NCI-H82 (cell line): ENCODE measurements at places on chromosomes 16 and 17.
A peak's percentile ranks its signal among the peaks of the same experiment; 100 is the strongest.

DNA sequence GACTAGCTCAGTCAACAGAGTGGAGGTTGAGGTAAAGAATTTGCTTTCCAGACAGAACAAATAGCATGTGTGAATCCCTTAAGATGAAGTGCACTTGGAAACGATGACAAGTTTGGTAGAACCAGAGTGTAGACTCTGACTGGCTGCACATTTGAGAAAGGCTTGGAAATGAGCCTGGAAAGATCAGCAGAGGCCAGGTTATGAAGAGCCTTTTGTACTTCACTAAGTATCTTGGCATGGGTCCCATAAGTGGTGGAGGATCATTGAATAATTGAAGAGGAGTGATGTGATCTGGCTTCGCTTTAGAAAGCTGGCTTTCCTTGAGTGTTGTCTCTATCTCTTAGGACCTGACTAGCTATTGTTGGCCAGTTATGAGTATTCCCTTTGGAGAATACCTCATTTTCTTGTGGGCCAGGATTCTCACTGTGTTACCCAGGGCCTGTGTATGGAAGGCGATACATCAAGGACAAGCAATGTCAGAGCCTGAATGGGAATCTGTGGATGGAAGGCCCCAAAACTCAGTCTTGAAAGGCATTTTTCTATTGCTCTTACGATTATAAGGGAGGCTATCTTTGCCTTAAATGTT is 329.8 kb downstream of the UTP18 start:
- peak; percentile 30 for DNase-seq

DNA sequence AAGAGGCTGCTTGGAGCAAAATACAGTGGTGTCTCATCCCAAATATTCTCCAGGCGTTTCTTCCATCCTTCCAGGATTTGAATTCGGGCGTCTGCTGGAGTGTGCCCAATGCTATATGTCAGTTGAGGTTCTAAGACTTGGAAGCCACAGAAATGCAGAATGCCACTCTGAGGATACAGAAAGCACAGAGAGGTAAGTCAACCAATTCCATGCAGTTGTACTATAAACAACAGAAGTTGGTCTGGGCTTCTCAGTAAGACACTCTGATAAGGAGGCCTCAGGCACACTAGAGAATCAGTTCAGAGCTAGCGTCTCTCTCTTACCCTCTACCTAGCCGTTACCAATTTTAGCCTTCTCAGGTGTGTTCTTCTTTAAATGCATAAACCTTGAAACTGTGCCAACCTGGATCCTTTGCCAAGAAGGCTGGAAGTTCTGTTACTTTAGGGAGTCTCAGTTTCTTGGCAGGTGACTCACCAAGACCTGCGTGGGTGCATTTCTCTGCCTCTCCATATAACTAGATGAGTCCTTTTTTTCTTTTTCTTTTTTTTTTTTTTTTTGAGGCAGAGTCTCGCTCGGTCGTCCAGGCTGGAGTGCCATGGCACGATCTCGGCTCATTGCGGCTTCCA is 15.1 kb downstream of the NQO1 start:
- no peak for DNase-seq

DNA sequence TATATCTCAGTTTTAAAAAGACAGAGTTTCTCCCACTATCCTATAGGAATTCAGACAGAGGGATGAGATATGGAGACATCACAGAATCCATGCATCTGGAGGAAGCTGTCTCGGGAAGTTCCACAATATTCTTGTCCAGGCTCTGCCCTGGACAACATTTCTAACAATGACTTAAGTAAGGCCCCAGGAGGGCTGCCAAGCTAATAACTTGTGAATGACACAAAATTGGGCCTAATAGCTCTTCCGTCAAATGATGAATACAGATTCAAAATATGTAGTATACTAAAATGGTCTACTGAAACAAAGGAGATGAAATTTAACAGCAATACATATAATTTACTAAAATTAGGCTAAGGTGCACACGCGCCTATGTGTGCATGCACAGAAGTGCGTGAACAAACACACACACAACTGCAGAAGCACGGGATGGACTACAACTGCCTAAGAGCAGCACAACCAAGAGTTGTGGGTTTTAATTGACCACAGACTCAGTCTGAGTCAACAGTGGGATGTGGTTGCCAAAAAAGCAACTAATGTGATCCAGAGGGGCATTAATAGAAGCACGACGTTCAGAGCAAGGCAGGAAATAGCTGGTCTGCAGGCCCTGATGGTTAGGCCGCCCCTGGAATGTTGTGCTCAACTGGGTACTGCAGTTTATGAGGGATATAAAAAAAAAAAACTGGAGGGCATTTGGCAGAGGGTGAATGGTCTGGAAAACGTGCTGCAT is 26.3 kb upstream of the HS3ST2 start:
- DNase-seq = no peak

- no peak for DNase-seq
Measured at GRCh38 chr17:40454613-40454995, 11.4 kb downstream of the IGFBP4 start.

GRCh38 chr17:21201298-21201595 is 12.7 kb downstream of the TMEM11 start:
- DNase-seq = peak; percentile 71

DNA sequence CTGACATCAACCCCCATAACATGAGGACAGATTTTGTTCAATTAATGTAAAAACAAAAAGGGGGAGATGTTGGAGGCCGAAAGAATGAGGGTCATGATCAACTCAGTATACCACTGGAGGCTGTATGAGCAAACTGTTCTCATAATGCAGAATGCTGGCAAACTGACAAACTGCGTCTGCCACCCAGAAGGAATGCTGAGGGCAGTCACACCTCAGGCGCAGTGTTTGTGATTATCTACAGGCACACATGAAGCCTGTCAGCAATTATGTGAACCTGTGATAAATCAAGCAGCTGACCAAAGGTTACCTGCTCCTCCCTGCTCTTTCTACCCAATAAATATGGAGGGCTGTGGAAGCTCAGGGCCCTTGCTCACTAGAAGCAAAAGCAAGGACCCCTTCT is 27.3 kb downstream of the CD300LG start:
- DNase-seq = no peak

DNA sequence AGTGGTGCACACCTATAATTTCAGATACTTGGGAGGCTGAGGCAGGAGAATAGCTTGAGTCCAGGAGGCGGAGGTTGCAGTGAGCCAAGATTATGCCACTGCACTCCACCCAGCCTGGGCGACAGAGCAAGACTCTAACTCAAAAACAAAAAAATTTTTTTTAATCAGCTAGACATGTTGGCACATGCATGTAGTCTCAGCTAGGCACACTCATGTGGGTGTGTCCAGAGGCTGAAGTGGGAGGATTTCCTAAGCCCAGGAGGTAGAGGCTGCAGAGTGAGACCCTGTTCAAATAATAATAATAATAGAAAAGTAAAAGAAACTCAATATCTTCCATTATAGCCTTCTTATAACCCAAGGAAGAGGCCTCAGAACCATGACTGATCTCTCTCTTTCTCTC is 11.5 kb upstream of the ARHGAP17 start:
- no peak for DNase-seq

GRCh38 chr16:52439171-52439701 is 107.7 kb downstream of the TOX3 start:
- DNase-seq = no peak

- DNase-seq = no peak
Measured at GRCh38 chr17:62819511-62820221, 11.6 kb upstream of the MARCHF10 start.

GRCh38 chr16:2088759-2089358 is 41.1 kb downstream of the TSC2 start:
- DNase-seq = no peak

DNA sequence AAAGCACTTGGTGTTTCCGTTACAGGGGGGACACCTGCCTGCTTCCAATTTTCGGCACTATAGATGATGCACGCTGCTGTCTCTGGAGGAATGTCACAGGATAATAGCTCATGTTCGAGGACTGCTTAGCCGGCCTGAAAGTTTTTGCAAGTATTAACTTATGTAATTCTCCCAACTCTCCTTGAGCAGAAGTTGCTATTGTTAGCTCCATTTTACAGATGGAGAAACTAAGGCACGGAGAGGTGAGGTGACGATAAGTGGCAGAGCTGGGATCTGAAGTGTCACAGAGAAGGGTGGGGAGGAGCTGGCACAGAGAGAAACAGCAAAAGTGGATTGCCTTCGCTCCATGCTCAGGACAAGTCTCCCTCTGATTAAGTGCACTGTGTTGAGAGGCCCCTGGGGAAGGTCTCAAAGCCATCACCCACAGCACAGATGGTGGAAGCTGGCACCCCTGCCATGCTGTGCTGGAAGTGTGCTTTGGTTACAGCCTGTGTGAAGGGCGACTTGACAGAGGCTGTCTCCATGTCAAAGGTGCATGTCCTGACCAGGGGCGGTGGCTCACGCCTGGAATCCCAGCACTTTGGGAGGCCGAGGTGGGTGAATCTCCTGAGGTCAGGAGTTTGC is 40.8 kb upstream of the MEAK7 start:
- no peak for DNase-seq

- DNase-seq = no peak
Measured at GRCh38 chr16:88872650-88873331, 6.3 kb upstream of the PABPN1L start.

DNA sequence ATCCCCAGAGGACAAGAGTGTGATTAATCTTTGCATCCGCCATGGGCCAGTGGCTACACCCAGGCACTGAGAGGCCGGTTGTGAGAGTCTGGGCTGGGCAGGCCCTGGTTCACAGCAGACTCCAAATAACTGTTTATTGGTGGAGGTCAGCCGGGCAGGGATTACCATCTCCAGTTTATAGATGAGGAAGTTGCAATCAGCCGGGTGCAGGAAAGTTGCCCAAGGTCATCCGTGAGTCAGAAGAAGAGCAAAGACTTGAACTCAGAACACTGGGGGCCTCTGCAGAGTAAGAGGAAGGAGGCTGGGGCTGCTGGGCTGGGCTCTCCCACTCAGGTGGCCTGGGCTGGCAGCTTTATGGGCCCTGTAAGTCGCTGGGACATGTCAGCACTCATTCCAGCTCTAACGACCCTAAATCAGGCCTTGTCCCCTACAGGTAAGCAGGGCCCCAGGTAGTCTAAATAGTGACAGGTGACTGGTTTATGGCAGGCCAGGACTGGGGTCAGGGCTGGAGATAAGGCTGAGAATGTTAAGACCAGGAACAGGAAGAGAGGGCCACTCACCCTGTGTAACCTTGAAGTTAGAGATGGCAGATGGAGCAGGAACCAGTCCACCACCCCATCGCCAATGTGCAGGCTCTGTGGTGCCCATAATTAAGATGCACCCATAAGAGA is 2.1 kb upstream of the CA4 start:
- no peak for DNase-seq

- no peak for DNase-seq
Measured at GRCh38 chr16:49585143-49585832, 211.7 kb downstream of the C16orf78 start.
